ENCODE measurements at places on chromosomes 2 and 18.
A peak's percentile ranks its signal among the peaks of the same experiment; 100 is the strongest.

GRCh38 chr2:232014681-232015080, 53.2 kb downstream of the DIS3L2 start:
- no peak for DNase-seq

- DNase-seq, result peak; percentile 57
Observed at GRCh38 chr2:177265824-177266817, 1.6 kb upstream of the NFE2L2 start.

- no peak for DNase-seq
Observed at GRCh38 chr18:9563331-9563730, 51.0 kb downstream of the PPP4R1 start.

DNA sequence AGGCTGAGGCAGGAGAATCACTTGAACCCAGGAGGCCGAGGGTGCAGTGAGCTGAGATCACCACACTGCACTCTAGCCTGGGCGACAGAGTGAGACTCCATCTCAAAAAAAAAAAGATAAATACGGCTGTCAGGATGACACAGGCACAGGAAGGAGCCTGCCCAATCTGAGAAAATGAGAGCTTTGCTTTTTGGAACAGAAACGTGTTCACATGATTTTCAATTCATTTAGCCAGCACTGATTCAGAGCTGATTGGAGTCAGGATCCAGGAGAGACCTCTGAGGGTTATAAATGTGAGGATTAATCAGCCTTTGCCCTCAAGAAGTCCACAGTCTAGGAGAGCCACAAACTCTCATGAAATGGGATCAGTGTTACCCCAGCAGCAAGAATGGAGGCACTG, 6.9 kb upstream of the SMAD7 start:
- DNase-seq, result no peak

DNA sequence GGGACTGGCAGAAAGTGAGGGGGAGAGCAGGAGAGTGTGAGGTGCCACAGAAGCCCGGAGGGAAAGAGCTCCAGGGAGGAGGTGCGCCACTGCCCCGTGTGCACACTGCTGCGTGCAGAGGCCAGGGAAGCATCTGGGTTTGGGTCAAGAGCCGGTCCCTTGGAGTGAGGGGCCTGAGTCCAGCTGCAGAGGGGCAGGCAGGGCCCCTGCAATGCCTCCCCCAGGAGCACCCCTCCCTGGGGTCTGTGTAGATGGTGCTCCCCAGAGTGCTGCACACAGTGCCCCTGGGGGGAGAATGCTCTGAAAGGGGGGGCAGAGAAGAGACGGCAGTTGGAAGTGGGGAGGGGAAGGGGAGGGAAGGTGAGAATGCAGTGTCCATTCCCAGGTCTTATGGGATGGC, 3.7 kb upstream of the LIMS2 start:
- DNase-seq, result no peak

DNA sequence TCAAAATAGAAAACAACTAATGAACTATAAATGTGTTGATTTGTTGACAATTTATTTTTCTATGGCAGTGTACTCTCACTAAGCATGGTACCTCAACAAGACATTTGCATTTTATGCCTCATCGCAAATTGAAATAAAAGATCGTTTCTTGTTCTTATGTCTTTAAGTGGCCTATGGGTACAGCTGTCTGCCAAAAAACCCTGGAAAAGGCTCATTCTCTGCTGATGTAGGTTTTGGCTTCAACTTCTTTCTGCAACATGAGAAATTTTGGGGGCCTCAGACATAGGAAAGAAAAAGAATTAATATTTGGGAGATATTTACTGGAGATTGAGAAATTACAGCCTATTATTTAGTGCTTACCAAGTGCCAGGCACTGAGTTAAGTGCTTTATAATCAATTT, 205.1 kb upstream of the DPP10 start:
- DNase-seq, result no peak

DNA sequence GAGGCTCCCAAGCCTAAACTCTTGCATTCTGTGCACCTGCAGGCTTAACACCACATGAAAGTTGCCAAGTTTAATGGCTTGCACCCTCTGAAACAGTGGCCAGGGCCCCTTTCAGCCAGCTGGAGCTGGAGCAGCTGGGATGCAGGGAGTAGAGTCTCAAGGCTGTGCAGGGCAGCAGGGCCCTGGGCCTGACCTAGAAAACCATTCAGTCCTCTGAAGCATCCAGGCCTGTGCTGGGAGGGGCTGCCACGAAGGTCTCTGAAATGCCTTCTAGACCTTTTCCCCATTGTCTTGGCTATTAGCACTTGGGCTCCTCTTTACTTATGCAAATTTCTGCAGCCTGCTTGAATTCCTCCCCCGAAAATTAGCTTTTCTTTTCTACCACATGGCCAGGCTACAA, 10.6 kb upstream of the SFT2D3 start:
- DNase-seq, result no peak

- no peak for DNase-seq
Observed at GRCh38 chr18:10285283-10285640, 169.2 kb upstream of the APCDD1 start.

DNA sequence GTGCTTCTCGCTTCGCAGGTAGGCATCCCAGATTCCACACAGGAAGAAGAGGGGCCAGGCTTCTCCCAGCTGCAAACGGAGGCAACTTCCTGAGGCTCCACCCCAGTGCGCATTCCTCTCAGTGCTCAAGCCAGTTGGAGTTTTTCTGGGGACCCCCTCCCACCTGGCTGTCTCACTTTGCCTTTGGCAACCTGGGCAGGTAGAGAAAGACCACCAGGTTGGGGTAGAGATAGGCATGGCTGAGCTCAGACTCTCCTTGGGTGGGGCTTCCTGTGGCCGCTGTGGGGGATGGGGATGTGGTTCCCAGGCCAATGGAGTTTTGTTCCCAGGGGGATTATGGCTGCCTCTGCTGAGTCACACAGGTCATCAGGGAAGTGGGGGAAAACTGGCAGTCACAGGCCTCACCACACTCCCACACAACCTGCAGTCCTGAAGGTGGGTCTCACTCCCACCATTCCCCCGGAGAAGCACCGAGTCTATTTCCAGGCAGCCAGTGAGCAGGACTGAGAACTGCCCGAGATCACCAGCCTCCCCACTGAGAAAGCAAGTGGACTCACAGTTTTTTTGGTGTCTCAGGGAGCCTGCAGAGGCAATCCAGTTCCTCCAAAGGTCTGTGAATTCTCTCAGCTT, 38.1 kb downstream of the SLC39A10 start:
- DNase-seq, result no peak

- no peak for DNase-seq
Observed at GRCh38 chr18:39602131-39602530, 2036.5 kb upstream of the CELF4 start.

- DNase-seq, result no peak
Observed at GRCh38 chr18:48186131-48186766, 222.9 kb downstream of the ZBTB7C start.

- DNase-seq, result no peak
Observed at GRCh38 chr18:61612517-61612916, 279.3 kb downstream of the CDH20 start.

DNA sequence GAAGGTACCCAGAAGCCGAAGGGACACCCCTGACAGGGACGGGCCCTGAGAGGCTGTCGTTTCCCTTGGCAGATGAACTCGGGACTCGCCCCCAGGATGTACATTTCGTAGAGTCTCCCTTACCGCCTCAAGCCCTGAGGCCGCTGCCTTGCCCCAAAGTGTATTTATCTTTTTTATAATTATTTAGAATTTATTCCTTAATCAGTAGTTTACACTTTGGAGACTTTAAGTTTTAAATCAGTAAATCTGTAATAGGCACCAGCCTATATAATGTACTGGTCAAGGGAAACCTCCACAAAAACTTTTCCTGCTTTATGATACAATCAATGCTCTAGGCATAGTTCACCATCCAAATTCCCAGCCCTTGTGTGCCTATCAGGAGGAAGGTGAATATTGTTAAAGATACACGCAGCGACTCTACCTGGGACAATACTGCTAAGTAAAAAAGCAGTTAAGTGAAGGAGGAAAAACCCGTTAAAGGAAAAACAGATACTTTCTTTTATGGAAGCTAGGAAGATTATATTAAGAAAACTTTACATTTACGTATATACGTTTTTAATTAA, 848 bp downstream of the VRK2 start:
- DNase-seq, result no peak

DNA sequence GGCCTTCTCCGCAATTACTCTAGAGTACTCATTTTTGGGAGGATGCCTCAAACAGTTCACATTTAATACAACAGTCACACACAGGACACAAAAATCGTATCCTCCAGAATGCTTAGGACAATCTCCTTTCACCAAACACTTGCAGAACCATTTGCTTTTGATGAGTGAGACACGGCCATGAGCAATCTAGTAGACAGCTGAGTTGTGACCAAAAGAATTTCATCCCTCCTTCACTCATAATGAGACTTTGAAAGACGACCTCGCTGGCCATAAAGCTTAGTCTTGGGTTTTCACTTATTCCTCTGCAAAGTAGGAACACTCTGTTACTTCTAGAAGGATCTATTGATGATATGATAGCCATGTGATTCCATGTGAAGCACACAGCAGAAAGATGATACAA, 87.5 kb upstream of the SLC35G4 start:
- DNase-seq, result no peak

GRCh38 chr2:108268001-108268400, 20.7 kb upstream of the SULT1C2 start:
- no peak for DNase-seq

DNA sequence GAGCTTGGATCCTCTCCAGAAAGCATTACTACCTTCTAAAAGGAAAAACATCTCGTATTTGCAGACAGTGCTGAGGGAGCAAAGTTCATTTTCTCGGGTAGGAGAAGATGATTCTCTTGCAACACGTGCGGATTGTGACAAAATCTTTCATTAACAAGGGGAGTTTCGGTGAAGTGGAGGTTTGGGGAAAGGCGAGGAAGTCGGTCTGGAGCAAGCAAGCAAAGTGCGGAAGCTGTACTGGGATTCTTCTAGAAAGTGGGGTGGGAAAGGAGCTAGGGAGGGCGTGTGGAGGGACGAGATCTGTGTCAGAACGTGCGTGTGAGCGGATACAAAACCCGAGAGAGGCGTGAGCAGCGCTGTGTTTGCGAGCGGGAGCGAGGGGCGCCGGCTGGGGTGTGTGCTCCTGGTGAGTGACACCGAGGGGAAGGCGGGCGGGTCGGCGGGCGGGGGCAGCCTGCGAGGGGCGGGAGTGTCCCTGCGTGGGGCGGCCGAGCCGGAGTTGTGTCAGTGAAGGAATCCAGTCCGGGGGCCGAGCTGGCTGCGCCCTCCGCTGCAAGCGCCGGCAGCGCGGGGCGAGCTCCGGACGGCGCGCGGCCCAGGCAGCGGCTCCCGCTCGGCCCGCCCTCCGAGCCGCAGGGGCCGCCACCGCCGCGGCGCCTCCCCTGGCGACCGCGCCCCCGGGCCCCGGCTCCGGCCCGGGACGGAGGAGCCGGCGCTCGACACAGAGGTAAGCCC, at the start of gene SPATS2L:
TSS of gene SPATS2L (plus strand) at position 498 of the 735 bp plus-strand sequence. CDS start 82,552 bp downstream, outside the sequence.
- peak; percentile 77 for DNase-seq

DNA sequence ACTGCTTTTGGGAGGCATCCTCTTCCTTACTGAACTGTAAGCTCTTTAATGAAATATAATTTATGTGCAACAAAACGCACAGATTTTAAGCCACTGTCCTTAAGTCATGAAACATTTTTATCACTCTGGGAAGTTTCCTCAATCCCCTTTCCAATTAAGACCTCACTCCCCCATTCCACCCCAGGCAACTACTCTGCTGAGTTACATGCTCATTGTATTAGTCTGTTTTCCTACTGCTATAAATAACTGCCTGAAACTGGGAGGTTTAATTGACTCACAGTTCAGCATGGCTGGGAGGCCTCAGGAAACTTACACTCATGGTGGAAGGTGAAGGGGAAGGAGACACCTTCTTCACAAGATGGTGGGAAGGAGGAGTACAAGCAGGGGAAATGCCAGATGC, 46.5 kb upstream of the KCNE4 start:
- no peak for DNase-seq

DNA sequence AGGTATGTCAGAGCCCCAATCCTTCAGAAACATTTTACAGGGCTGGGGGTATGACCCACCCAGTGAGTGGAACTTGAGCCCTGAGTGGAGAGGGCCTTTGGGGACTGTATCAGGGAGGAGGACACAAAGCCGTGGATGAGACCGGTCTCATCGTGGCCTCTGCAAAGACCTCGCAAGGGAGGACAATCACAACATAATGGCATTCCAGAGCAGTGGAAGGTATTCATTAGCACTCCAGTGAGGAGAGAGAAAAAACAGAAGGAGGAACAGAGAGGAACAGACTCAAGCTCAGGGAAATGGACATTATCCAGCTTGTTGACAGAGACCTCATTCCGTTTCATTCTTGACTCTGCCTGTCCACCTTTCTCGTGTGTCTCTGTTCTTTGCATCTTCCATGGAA, 38.8 kb upstream of the CTAGE1 start:
- no peak for DNase-seq

All from MM.1S (cell line).